Amniotic epithelial cell (primary cell): ENCODE measurements at places on chromosomes 12 and 14.

DNA sequence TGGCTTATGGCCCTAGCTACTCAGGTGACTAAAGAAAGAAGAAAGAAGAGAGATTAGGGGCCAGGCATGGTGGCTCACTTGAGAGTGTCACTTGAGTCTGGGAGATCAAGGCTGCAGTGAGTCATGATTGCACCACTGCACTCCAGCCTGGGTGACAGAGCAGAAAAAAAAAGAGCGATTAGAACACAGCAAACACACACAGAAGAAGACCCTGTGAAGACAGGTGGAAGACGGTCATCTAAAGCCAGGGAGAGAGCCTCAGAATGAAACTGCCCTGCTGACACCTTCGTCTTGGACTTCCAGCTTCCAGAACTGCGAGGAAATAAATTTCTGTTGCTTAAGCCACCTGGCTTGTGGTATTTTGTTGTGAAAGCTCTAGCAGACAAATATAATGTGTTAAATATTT is 17.5 kb upstream of the PPP1CC start:
- no peak for DNase-seq

GRCh38 chr12:2390850-2391390 is 338.1 kb downstream of the CACNA1C start:
- DNase-seq = no peak

DNA sequence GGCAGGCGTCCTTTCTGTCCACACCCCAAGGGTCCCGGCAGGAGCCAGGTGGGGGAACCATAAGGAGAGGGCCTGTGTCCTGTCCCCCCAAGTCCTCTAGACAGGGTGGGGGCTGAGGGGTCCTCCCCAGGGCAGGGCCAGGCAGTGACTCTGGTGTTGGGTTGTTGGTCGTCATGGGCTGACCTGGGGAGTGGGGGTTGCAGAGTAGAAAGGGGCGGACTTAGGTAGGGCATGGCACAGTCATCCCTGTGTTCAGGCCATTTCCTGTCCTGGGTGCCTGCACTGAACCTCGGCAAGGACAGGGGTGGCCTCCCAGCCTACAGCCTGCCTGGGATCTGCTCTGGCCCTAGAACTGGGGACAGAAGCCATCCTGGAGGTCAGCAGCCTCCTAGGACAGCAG is 356.2 kb downstream of the TMEM121 start:
- DNase-seq = no peak

- no peak for DNase-seq
These were observed 408.0 kb downstream of the ZFP36L1 start for GRCh38 chr14:68384881-68385280.

GRCh38 chr12:59595883-59596540 is at the start of gene SLC16A7:
Gene SLC16A7 (plus strand): TSS chr12:59596029. CDS start chr12:59704802, 108,773 bp downstream.
- DNase-seq = peak; percentile 85

GRCh38 chr12:64186789-64187188 is 35.3 kb downstream of the KICS2 start:
- peak; percentile 15 for DNase-seq

DNA sequence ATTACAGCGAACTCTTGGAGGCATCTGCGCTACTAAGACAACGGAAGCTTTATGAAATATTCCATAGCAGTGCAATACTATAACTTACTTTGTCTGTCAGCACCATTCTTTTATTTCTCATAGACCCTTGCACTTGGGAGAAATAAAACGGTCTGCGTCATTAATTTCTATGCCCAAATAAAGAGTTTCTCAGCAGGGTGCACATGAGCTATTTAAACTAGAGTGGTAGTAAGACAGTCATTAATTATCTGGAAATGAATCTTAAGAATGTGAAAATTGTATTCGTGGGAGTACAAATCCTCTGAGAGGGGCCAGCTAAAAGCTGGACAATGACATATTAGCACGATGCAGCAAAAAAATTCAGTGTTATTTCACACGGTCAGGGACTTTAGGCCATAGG is 903.4 kb upstream of the FOXG1 start:
- DNase-seq = no peak

DNA sequence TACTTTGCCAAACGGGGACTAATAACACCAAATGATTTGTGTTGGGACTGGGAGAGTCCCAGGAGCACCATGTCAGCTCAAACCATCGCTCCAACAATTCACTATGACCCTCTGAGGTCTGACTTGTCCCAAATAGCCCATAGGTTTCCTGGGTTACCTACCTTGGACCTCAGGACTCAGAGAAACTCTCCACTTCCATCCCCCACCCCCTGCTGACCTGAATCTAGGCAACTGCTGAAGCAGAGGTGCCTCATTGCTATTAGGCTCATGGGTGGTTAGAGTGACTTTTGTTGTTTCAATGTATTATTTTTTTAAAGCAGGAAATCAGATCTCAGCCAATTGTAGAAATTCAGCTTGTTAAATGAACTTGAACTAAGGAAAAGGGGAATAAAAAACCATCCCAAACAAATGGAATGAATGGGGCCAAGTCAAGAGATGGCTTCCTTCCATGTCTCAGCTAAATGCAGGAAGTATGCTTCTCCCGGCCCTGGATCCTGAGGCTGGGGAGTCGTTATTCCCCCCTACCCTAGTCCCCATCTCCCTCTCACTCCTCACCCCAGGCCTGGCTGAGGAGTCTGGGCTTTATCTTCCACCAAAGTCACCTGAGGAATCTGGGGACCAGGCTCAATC is 80.9 kb upstream of the SLC24A4 start:
- DNase-seq = no peak

- DNase-seq = no peak
These were observed 112.0 kb upstream of the CLEC14A start for GRCh38 chr14:38367922-38368321.

DNA sequence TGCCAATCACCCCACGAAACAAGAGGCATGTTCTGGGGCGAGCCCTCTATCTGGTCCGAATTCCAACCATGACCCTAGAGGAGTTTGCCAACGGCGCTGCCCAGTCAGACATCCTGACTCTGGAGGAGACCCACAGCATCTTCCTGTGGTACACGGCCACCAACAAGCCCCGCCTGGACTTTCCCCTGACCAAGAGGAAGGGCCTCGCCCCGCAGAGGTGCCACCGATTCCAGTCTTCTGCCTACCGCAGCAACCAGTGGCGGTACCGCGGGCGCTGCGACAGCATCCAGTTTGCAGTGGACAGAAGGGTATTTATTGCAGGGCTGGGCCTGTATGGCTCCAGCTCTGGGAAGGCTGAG is 1.7 kb downstream of the BTBD6 start:
- DNase-seq = no peak
